ENCODE measurements at places on chromosomes 7 and 10.

DNA sequence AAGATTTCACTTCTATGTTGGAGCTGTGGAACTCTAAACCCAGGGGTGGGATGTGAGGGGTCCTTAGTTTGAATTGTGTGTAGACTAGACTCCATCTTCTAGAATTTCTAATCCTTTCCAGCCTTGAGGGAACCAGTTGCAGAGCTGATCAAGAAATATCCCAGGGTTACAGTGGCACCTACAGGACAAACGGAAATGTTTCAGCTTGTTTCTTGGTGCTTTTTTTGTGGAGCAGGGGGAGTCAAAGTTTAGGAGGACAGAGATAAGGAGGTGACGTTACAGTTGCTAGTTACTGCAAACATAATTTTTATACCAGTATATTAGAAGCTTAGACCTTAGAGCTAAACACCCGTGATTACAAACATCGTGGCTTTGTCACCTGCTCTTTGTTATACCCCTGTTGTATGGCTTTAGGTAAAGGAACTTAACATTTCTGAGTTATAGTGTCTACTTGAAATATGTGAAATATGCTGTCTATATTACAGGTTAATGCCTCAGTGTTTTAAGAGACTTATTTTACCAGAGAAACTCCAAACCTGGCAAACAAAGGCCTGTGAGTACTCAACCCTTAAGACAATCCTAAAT is 84.5 kb upstream of the DYNC1I1 start:
- DNase-seq: no peak

- DNase-seq: no peak
Observed at GRCh38 chr7:75984130-75985008, 10.0 kb downstream of the TMEM120A start.

DNA sequence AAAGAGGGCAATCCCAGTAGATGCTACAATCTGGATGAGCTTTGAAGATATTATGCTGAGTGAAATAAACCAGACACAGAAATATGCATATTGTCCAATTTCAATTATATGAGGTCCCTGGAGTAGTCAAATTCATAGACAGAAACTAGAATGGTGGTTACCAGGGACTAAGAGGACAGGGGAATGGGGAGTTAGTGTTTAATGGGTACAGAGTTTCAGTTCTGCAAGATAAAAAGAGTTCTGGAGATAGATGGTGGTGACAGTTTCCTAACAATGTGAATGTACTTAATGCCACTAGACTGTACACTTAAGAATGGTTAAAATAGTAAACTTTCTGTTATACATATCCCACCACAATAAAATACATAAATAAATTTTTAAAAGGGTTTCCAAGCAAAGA is 236.6 kb downstream of the ELMO1 start:
- DNase-seq: no peak

DNA sequence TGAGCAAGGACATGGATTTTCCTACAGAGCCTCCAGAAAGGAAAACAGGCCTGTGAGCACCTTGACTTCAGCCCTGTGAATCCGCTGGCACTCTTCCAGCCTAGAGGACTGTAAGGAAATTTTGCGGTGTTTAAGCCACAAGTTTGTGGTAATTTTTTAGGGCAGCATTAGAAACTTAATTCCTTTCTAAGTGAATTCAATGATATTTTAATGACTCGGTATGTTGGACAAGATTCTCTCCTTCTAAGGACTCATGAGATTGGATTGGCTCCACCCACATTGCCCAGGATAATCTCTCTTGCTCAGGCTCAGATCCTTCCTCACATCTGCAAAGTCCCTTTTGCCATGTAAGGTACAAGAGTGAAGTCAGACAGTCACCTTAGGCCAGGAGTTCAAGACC is 4.5 kb downstream of the LYZL2 start:
- DNase-seq: no peak

DNA sequence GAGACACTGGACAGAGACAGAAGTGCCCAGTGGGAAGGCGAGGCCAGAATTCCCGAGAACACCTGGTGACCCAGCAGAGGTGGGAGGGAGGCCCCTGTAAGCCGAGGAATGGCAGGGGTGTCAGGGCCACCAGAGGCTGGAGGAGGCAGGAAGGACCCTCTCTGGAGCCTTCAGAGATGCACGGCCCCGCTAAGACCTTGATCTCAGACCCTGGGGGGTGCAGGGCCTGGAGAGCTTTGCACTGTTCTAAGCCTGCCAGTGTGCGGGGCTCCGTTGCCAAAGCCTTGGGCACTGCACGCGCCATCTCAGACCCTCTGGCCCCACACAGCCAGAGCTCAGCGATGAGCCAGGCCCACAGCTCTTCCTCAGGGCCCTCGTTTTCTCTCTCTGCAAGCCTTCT is 557.1 kb downstream of the PTPRN2 start:
- DNase-seq: no peak

- DNase-seq: no peak
Observed at GRCh38 chr7:50314836-50315592, 10.5 kb downstream of the IKZF1 start.

DNA sequence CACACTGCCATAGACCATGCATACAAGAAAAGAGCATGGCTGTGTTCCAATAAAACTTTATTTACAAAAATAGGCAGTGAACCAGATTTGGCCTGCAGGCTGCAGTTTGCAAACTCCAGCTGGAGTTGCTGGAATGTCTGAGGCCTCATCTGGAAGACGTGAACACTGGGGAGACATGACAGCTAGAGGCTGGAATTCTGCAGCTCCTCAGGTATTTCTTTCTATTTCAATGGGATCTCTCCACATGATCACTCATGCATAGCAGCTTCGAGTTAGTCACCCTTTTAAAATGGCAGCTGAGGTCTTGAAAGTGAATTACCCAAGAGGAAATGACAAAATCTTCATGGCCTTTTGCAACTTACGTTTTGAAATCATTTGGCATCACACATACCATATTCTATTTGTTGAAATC is 52.6 kb upstream of the BET1 start:
- DNase-seq: no peak

GRCh38 chr7:156503196-156503595 is 137.4 kb upstream of the RNF32 start:
- DNase-seq: no peak

- no peak for DNase-seq
Observed at GRCh38 chr10:16016688-16017087, 156.4 kb upstream of the MINDY3 start.

DNA sequence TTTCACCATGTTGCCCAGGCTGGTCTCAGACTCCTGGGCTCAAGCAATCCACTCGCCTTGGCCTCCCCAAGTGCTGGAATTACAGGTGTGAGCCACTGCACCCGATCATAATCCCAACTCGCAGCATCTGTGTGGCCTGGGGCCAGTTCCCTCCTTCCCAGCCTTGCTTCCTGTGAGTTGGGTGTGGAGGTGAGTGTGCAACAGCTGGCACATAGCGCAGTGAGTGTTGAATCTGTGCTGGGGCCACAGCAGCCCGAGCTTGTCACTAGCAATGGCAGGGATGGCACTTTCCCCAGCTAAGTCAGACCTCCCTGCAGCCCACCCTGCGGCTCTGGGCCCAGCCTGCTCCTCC is 12.2 kb downstream of the TMEM184A start:
- DNase-seq: no peak
